ENCODE measurements at places on chromosomes 13 and 19.

DNA sequence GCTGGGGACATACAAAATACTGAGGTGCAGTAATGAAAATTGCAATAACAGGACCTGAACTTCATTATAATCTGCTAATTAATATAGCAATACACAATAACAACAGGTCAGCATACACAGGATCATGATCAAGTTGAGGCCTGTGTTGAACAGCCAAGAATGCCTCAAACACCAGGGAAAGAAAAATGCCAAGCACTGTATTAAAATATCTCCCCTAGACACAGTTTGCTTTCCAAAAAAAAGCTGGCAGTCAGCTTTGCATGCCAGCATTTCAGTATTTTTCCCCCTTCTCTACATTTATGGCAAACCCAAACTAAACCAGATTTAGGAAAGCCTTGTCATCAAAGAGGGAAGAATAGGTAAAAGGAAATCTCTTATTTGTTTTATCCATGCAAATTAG is 226.9 kb downstream of the LHFPL6 start:
- no peak for DNase-seq

- DNase-seq, result no peak
Measured at GRCh38 chr19:44572581-44572900, 40.8 kb upstream of the IGSF23 start.

DNA sequence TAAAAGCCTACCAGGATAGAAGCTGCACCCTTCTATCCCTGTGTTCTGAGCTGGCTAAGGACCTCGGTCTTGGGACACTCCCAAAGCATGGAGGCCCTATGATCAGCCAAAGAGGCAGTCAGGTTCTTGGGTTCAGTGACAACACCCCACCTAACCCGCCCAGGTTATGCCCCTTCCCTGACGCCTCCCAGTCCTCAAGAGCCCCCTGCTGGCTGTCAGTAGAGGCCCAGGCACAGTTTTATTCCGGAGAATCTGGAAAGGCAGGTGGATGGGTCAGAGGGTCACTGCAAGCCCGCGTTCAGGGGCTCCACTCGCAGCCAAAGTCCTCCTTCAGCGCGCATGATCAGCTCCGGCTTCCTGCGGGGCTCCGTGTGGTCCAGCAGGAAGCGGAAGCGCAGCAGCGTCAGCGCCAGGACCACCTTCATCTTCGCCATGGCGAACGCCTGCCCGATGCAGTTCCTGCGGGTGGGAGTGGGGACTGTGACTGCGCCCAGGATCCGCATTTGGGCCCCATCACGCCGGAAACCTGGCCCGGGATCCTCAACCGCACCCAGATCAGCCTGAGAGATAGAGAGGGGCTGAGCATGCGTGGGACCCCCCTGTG is 22.3 kb downstream of the OR10H3 start:
- no peak for DNase-seq

GRCh38 chr13:93227280-93227877 is 772 bp downstream of the GPC6 start:
- DNase-seq, result peak; percentile 94

GRCh38 chr13:79406597-79406908 is 498 bp upstream of the RBM26 start:
- DNase-seq, result no peak

DNA sequence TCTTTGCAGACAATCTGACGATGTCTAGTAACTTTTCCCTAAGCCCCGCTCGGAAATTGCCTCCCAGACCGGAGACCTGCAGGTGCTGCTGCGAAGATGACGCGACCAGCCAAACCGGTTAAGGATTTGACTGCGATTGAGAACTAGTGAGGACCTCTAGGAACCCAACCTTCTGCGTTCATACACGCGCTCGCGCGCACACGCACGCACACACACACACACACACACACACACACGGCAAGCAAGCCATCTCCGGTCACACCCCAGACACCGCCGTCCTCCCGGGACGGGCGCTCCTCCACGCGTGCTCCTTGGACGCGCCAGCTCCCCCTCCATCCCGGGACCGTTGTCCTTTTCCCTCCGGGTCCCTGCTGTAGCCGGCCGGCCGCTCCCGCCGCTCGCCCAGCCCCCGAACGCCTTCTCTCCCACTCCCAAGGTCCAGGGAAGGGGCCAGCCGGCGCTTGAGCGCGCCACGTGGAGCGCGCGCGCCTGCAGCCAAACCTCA is 1.2 kb downstream of the TBC1D4 start:
- peak; percentile 54 for DNase-seq

- no peak for DNase-seq
Measured at GRCh38 chr19:35476149-35476548, 14.1 kb downstream of the KRTDAP start.

DNA sequence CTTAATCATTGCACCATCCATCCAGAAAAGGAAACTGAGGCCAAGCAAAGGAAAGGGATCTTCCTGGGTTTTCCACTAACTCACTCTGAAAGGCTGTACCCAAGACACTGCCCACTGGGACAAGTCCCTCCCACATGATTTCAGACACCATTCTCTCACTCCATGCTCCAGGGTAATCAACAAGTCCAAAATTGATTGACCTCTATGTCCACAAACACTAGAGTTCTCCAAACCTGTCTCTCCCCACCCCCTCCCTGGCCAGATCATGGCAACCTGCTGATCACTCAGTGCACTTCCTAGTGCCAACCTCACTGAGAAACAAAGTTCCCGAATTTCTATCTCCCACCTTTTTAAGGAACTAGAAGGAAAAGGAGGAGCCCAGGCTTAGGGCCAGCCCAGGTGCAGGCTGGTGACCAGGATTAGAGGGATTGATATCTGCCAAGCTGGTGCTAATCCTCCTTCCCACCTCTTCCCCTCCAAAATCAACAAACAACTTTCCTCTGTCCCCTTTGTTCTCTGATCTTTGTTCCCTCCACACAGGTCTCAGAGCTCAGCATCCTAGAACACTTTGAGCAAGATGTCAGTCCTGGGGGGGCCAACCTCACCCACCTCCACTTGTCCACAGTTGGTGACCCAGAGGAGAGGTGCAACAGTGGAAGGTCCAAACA is 2.4 kb upstream of the CYP2A13 start:
- no peak for DNase-seq

DNA sequence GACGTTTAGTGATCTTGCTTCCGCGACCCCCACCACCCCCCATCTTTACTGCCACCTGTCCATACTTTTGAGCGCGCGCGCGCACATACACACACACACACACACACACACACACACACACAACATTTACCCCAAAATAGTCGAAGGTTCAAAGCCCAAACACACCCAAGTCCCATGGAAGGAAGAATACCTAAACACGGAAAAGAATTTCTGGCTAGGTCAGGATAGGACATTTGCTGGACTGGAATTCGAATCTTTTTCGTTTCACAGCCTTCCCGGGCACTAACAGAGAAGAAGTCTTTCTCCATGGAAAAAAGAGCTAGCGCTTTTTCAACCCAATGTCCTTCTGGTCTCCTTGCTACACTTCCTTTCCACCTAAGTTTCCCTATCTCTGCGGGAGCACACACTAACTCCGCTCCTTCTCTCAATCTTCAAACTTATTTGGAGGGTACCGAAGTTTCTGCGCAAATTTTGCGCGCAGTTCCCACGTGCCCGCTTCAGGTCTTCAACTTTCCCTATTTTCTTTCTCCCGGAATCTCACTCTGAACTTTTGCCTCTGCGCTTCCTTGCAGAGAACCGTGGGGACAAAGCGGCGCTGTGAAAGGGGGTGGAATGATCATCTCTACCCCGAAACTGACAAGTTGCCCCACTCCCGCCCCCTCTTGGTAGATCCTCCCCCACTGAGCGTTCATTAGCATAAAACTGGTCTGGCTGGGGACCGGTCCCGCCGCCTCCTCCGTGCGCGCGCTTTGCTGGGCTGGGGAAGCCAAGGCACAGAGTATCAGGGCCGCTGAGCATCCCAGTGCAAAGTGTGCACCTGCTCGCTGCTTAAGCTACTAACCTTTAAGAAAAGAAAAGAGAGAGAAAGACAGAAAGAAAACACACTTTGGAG is 2.7 kb downstream of the DACH1 start:
- peak; percentile 90 for DNase-seq

DNA sequence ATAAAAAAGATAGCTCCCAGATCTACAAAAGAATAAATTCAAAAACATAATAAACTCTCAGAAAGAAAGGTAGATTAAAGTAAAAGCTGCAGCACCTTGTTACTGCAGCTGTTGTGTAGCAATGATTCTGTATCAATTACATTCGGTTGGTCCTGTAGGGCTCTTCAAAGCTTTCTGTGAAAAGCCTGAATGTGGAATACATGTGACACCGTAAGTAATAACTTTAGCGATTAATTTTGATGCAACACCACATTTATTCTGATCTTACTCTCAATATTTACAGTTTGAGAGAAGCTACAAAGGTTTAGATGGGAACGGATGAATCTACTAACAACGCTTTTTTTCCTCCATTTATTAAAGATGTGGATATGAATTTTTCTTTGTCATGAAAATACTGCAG is 279.2 kb downstream of the DACH1 start:
- peak; percentile 83 for DNase-seq

- peak; percentile 93 for DNase-seq
Measured at GRCh38 chr13:113001241-113002140, 32.5 kb downstream of the MCF2L start.

GRCh38 chr19:2064395-2064787 is 13.3 kb upstream of the MKNK2 start:
- DNase-seq, result no peak

GRCh38 chr19:17982430-17982829 is 15.5 kb downstream of the KCNN1 start:
- no peak for DNase-seq

DNA sequence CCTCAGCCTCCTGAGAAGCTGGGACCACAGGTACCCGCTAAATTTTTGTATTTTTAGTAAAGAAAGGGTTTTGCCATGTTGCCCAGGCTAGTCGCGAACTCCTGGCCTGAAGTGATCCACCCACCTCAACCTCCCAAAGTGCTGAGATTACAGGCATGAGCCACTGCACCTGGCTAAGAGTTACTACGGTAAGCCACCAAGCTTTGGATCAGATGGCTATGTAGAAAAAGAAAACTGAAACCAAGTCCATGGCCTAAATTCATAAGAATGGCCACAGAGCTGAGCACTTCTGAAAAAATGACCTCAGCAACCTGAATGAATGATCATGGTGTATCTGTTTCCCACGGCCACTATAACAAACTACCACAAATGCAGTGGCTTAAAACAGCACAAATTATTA is 9.4 kb downstream of the OPA3 start:
- no peak for DNase-seq

- peak; percentile 27 for DNase-seq
Measured at GRCh38 chr19:33193865-33194362, at the start of gene LRP3. Gene LRP3, plus strand, starts transcription at chr19:33194330. Its CDS starts 456 bp downstream, at chr19:33194786.

- no peak for DNase-seq
Measured at GRCh38 chr13:78372581-78372980, 230.8 kb downstream of the POU4F1 start.

DNA sequence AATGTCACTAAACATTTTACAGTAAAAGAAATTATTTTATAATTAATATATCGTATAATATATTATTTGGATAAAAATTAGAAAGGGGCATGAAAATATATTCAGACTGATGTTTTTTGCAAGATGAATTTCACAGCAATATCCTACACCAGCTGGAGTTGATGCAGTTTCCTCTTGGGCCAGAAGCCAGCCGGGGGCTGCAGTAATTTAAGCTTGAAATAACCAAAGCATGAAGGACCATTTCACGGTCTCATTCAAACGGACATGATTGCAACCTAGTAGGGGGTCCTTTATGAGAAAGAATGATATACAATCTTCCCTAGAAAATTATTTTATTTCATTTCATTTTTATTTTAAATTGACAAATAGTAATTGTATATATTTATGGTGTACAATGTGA is 797.2 kb upstream of the PCDH9 start:
- peak; percentile 77 for DNase-seq

DNA sequence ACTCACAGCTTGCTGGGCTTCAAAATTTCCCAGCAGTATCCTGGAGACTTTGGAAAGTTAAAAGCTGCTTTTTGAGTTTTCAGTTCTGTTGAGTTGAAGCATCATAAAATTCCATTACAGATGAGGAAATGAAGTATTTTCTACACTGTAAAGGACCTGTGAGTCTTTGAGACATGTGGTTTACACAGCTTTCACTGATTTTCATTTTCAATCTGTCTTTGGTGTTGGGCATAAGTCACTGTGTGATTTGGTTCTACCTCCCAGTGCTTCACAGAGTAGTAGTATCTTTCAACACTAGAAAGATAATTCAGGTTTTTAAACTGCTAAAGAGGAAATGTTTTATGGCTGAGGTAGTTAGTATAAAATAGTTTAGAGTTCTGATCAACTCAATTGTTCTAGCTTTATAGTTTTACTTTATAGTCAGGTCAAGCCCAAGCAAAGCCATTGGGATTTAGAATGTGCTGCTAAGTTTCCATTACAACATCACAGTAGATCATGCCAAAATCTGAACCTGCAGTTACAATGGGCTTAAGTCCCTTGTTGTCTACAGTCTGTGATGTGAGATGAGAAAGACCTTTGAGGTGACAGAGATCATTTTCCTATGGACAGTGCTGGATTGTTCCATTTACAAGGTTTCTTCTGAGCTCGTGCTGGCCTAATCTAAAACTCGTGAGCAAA is 161.6 kb downstream of the FLT1 start:
- no peak for DNase-seq

GRCh38 chr13:61045251-61045650 is 370.4 kb downstream of the PCDH20 start:
- no peak for DNase-seq

- DNase-seq, result no peak
Measured at GRCh38 chr19:29577649-29577963, 28.5 kb upstream of the POP4 start.

- DNase-seq, result no peak
Measured at GRCh38 chr13:42393573-42394360, 121.8 kb downstream of the AKAP11 start.

DNA sequence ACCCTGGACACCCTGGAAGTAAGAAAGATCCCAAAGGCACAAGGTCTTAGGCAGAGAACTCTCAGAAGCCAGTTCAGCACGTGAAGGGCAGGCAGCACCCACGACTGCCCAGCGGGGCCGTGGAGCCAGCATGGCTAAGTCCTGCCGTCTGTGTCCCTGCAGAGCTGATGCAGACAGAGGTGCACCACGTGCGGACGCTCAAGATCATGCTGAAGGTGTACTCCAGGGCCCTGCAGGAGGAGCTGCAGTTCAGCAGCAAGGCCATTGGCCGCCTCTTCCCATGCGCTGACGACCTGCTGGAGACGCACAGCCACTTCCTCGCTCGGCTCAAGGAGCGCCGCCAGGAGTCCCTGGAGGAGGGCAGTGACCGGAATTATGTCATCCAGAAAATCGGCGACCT is 44.8 kb downstream of the PEX11G start:
- DNase-seq, result no peak

GRCh38 chr19:17490411-17490810 is 20.1 kb downstream of the SLC27A1 start:
- DNase-seq, result no peak

All from NCI-H1092 treated with DMSO at 0.1 percent for 48 hours (cell line).